ENCODE measurements at places on chromosomes 12 and 14.

- DNase-seq = no peak
Measured at GRCh38 chr12:80241576-80242273, 142.4 kb downstream of the OTOGL start.

- DNase-seq = peak; percentile 16
Measured at GRCh38 chr12:118980407-118981014, 830 bp upstream of the SRRM4 start.

DNA sequence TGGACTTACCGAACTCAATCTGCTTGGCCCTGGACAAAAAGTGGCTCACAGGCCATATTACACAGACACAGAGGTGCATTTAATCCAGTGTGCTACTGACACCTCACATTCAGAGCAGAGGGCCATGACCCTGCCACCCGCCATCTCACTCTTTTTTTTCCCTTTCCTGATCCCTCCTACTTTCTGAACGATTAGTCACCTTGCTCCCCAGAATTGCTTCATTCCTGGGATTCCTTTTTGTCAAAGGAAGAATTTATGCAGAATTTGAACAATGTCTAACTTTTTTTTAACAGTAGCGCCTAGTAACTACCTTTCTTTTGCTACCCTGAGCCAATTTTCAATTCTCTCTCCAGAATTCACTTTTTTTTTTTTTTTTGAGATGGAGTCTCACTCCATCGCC lies 4.6 kb downstream of the PKP2 start:
- DNase-seq = peak; percentile 60

GRCh38 chr12:69008520-69008919 lies 75.5 kb upstream of the CPM start:
- DNase-seq = no peak

DNA sequence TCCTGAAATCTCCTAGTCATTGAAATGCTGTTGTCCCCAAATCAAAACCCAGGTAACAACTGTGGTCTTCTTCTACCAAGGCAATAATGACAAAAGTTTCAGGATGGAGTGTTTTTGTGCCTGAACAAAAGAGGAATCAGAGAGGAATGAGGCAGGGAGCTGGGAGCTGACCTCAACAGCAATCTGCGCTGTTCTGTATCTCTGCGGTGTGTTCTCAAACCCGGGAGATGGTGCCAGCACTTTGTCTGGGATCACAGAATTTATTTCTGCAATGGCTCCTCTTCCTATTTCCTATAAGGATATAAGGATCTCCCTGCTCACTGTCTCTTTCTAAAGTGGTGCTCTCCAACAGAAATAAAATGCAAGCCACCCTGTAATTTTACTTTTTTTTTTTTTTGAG lies 449 bp upstream of the GLT8D2 start:
- no peak for DNase-seq

DNA sequence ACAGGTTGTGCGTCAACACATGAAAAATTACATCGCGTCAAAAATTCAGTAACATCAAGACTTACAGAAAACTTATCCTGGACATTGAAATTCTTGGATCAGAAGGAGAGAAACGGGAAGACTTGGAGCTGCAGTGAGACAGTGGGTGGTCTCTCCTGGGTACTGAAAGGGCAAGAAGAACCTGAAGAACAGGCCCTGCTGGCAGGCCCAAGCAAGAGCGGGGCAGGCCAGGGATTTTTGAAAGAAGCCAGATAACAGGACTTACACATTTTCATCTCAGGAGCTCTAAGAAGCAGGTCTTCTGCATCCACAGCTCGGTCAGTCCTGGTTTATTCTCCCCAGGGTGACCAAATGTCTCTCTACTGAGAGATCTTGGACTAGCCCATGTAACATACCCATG lies 466.5 kb upstream of the SOX5 start:
- DNase-seq = no peak

Data from urothelium cell line (cell line).